ENCODE measurements at places on chromosomes 7 and 10.

- no peak for DNase-seq
Observed at GRCh38 chr10:66822801-66823200, 103.0 kb upstream of the LRRTM3 start.

DNA sequence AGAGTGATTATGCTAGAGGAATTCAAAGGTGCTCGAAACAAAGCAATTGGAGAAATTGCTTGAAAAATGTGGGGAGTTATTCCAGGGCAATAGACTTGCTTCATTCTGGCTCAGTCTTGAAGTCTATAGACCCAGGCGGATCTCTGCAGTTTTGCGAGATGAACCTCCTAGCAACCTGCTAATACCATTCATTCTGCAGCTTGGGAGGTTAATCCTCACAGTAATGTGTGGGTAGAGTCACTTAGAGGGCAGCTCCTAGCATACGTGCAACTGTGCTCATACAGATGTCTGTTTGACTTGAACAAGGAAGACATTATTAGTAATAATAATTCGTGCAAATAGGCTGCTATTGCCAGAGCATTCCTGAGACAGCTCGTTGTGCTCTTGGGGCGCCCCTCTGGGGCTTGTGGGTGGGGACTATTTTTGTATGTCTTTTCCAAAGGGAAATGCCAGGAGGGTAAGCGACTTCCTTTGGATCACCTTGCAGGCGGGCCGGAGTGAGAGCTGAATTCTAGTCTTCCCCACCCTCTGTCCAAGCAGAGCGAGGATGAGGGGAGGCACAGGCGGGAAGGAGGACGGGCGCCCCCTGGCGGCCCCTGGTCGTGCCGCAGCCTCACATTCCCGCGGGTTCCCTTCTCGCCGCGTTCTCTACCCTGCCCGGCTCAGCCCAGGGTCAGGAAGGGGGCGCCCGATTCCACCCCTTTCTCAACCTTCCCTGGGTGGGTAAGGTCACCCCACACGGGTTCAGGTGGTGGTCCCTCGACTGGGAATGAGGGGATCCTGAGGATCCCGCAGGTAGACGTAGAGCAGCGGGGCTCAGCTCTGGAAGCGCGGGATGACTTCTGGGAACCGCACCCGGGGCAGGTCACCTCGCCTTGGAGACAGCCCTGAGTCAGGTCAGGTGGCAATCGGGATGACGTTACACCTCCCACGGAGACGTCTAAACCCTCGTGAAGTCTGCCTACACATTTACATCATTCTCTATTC, 241.5 kb downstream of the PHTF2 start:
- no peak for DNase-seq

DNA sequence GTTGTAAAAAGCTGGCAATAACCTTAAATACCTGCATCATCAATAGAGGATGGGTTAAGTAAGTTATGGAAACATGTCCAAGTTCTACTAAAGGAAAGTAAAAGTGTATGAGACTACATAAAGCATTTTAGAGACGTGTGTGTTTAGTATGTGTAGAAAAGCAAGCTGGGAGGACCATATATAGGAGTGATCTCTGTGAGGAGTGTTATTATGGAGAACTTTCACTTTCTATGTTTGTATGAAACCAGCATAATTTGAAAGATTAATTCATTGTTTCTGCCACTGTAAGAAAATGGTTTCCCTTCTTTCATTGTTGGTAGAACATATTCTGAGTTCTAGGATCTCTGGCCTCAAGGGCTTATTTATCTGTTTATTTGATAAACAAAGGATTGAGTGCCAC, 19.2 kb upstream of the PDLIM1 start:
- no peak for DNase-seq

GRCh38 chr7:51278797-51279196, 37.8 kb downstream of the COBL start:
- no peak for DNase-seq

- peak; percentile 46 for DNase-seq
Observed at GRCh38 chr10:110354322-110354766, 49.6 kb upstream of the SMNDC1 start.

GRCh38 chr10:29356931-29357330, 68.1 kb downstream of the LYZL1 start:
- DNase-seq = no peak

- no peak for DNase-seq
Observed at GRCh38 chr10:33618196-33618595, 283.7 kb upstream of the NRP1 start.

Data from brain pericyte (primary cell).